ENCODE measurements at places on chromosomes 6 and 20.

GRCh38 chr20:58008866-58009265 is 219.6 kb downstream of the ANKRD60 start:
- DNase-seq, result no peak

DNA sequence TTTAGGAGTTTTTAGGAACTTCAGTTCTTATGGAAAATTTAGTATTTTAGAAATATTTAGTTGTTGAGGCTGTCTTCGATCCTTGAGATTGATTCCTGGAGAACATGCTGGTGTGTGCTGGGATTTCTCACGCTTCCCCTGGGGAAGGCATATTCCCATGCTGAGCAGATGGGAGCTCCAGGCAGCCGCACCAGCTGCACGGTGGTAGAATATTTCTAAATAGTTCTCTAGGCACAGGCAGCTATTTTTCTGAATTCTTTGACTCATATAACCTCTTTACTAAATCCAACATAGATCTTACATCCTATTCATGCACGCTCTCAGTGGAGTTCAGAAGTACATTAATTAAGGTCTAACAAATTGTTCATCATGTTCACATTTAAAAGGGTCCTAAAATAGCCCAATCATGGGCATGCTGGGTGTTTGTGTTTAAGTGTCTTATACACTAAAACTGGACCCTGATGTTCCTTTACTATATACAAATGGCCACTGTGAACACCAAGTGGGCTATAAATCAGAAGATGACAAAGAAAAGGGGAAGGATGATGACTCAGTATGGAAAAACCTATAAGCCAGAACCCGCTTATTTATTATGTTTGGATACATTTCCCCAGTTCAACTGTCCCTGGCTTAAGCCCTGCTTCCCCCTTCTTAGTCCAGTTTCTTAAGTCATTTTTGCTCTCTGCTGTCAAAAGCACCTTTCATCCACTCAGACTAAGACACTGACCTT is 138.5 kb downstream of the UST start:
- DNase-seq, result peak; percentile 80

GRCh38 chr6:69729870-69730449 is 66.8 kb downstream of the LMBRD1 start:
- DNase-seq, result peak; percentile 16

DNA sequence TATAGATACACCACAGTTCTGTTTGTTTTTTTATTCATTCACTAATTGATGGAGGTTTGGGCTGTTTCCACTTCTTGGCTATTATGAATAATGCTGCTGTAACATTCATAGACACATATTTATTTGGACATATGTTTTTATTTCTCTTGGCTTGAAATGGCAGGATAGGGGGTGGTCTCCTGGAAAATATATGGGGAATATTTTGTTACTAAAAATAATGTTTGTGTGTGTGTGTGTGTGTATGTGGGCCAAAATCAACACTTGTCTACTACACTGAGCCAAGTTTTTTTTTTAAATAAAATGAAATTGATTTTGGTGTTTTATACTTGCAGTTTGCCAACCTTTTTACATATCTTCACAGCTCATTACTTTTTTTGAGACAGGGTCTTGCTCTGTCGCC is 264.4 kb upstream of the SULF2 start:
- DNase-seq, result no peak

DNA sequence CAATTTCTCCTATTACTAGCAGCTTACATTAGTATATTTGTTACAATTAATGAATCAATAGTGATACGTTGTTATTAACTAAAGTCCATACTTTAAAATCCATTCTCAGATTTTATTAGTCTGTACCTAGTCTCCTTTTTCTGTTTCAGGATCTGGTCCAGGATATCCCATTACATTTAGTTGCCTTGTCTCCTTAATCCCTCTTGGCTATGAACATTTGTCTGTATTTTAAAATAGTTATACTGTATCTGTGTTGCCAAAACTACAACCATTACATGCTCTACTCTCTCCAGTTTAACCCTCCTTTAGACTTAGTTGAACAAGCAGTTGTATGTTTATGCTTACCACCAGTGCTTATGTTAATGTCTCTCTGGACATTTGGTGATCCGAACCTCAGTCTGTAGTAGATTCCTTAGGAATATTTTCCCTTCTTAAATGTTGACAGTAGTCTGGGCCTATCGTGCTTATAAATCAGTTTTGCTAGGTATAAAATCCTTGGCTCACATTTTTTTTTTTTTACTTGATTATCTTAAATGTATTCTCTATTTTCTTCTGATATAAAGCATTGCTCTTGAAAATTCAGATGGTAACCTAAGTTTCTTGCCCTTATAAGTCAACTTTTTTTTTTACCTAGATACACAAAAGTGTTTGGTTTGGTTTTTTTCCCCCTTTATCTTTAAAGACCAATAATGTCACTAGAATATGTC is 12.2 kb downstream of the ALDH5A1 start:
- no peak for DNase-seq

- no peak for DNase-seq
Measured at GRCh38 chr6:33142501-33143070, 49.7 kb downstream of the COL11A2 start.

DNA sequence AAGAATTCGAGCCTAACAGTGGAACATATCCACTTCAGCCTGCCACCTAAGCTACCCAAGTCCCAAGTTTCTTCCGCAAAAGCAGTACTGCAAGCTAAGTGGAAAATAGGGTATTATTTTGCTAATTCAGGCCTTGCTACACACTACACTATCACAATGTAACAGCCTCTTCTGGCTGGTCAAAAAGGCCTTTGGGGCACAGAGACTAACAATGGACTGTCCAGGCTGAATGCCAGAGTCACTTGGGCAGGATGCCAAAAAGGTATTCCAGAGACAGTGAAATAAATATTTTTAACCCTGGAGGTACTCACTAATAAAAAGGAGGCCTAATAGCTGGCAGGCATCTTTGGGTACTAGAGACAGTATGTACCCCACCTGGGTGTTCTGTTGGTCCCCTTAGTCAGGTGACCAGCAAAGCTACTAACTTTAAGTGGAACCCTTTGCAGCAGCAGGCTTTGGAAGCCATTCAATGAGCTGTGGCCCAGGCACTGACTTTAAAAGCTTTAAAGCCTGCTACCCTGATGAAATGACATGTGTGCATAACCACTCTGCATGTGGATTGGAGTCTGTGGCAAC is 692.1 kb downstream of the HTR1B start:
- no peak for DNase-seq

DNA sequence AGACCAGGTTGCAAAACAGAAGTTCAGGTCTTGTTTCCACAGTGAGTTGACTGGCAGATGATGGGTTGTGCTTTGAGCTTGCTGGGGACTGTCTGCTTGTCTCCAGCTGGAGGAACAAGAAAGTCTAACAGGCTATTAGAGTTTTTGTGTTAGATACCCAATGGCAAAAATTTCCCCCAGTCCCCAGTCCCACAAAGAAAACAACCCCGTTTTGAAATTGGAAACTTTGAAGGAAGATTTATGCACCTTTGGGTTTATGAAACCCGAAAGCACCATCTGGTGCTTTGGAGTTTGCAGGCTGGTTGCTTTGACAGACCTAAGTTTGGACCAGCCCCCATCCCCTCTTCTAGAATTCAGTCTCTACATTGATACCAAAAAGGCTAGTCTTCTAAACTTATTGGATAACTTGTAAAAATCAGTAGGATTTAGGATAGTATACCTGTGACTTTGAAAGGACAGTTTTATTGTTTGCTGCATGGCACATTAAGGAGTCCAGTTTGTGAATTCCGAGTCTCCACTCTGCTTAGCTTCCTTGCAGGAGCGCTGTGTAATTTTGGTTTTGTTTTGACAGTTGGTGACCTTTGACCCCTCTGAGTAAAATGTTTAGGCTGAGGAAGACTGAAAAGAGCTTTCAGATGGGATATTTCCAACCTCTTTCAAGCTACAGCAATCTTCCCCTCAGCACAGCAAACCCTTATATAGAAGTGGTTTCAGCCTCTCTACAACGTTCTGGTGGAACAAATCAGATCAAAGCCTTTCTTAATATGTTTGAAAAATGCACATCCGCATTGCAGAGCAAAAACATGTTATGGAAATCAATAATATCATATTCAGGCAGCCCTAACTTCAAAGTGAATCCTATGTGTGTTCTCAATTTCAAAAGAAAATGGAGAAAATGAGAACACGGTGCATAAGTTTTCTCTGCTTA is 25.5 kb upstream of the PRL start:
- DNase-seq, result no peak

- no peak for DNase-seq
Measured at GRCh38 chr6:109014606-109015005, 80.0 kb downstream of the SESN1 start.

DNA sequence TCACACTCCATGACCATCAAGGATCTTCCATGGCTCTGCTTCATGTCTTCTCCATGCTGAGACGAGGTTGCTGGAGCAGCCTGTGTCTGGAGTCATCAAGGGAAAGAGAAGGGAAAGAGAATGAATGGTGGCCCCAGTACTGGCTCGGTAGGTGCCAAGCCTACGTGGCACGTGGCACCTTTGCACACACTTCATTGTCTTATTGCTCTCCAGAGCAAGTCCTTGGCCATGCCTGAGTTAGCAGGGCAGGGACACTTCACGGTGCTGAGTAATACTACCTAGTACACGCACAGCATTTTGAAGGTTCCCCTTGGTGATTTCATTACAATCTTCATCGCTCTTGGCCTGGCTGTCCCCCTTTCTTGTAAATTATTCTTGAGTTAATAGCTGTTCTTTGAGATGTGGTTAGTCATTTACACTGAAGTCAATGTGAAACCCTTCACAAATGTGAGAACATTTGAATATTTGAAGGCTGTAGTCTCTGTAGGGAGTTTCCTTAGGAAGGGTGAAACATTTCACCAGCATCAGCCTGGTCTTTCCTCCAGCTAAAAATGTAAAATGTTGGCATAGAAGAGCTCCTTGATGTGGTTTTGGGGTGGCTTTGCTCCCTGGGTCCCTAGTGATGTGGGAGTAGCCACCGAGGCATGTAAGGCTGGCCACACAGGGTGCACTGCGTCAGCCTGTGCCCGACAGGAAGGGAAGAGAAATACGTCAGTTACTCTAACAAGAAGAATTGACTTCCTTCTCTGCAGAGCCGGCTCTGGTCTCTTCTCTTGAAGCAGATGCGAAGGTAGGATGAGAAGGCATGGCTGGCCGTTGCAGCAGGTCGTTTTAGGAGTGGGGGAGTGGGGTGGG is at the start of gene SYTL3:
Gene SYTL3, plus strand, starts transcription at position 766 of the 855 bp plus-strand sequence. CDS start 13,215 bp downstream, outside the sequence.
- peak; percentile 90 for DNase-seq

GRCh38 chr6:112831022-112831421 is 483.9 kb downstream of the RFPL4B start:
- no peak for DNase-seq

- no peak for DNase-seq
Measured at GRCh38 chr20:10428008-10428407, 6.0 kb downstream of the MKKS start.

- peak; percentile 51 for DNase-seq
Measured at GRCh38 chr6:127939442-127940066, 38.7 kb upstream of the THEMIS start.

DNA sequence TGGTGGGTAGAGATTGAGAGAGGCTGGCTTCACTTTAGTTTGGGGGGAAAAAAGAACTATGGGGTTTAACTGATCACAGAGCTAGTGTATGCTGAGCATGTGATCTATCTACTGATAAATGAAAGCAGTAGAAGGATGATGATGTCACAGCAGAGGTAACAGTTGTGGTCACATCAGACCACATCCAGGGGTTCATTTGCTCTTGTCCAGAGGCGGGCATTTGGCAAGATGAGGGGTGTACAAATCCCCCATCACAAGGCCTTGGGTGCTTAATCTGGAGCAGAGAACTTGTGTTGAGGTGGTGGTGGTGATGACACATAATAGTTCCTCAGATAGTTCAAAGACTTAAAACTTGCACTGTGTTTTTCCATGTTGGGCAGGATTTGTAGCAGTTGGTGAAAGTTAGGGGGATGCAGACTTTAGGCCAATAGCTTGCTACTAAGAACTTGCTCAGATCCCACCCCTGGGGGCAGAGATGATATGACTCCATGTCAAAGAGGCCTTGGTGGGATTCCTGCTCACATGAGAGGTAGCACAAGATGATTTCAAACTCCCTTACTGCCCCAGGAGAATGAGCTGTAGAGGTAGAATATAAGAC is 63.4 kb downstream of the PRDM1 start:
- no peak for DNase-seq

DNA sequence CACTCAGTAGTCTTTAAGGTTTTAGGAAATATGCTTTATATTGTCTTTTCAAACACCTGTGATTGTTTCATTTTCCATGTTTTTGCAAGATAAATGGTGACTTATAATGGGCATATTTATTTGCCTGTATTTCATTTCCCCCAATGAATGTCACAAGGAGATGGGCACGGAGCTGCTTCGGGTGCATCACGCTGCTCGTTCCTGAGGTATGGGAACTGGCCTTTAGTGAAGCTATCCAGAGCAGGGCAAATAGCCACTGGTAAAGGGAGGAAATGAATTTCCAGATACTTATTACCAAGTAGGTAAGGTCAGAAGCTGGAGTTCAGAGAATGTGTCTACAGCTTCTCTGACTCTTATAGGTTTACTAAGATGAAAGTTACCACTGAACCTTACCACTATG is 3.7 kb downstream of the POU3F2 start:
- no peak for DNase-seq

GRCh38 chr6:166930354-166930891 is 25.9 kb downstream of the RNASET2 start:
- no peak for DNase-seq

DNA sequence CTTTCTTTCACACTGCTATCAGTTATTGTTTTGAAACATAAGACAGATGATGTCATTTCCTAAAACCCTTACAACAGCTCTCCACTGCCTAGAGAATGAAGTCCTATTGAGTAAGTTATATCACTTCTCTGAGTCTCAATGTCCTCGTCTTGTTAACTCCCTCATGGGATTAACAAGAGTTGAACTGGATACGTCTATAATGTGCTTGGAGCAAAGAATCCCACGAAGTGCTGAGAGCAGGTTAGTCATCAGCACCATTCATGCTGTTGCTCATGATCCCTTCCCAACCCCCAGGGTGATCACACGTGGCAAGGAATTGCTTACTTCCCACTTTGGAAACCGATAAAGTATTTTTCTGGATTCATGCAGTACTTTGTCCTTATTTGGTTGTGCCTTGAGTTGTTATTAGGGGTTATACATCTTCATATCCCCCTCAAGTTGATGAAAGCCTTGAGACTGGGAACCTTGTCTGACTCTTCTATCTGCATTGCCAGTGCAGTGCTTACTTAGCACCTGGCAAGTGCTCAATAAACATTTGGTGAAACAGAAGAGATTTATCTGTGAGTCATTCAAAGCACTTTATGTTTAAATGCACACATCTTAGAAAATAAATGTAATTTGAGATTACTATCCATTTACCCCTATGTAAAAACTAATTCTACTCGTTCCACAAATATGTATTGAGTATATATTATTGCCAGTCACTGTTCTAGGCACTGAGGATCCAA is 487.5 kb downstream of the EPM2A start:
- DNase-seq, result peak; percentile 68

DNA sequence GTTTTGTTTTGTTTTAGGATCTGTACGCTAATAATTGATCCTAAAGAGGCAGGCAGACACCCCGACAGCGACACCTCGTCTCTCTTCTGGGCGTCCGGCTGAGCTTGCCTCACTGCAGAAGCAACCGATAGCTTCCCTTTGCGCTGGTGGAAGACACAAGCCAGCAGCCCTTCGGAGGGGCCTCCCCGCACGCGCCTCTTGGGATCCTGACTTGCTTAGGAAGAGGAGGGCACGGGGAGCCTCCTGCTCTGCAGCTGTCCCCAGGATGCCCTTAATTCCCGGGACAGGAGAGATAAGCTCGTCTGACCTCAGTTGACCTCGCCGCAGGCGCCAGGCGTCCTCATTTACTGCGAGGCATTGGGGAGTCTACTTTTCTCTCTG is 94.0 kb downstream of the CD83 start:
- DNase-seq, result peak; percentile 34

Measured in fibroblast of skin of back (primary cell).